ENCODE measurements at places on chromosomes 13 and 19.
A peak's percentile ranks its signal among the peaks of the same experiment; 100 is the strongest.

DNA sequence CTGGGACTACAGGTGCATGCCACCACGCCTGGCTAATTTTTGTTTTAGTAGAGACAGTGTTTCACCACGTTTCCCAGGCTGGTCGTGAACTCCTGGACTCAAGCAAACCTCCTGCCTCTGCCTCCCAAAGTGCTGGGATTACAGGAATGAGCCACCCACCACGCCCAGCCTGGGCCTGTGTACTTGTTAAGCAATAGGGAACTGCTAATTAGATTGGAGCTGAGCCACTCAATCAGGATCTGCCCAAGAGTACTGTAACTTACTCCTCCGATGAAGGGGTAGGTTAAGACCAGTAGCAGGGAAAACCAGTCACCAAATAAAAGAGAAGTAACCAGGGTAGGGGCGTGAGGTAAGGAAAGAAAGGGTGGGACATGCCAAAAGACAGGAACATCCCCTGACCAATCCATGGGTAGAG, 2.3 kb downstream of the DDX39A start:
- DNase-seq, result no peak

GRCh38 chr19:46471116-46471733, at the start of gene PNMA8A:
Gene PNMA8A, minus strand, starts transcription at chr19:46471563. Its CDS starts 528 bp downstream, at chr19:46471035.
- peak; percentile 72 for DNase-seq

DNA sequence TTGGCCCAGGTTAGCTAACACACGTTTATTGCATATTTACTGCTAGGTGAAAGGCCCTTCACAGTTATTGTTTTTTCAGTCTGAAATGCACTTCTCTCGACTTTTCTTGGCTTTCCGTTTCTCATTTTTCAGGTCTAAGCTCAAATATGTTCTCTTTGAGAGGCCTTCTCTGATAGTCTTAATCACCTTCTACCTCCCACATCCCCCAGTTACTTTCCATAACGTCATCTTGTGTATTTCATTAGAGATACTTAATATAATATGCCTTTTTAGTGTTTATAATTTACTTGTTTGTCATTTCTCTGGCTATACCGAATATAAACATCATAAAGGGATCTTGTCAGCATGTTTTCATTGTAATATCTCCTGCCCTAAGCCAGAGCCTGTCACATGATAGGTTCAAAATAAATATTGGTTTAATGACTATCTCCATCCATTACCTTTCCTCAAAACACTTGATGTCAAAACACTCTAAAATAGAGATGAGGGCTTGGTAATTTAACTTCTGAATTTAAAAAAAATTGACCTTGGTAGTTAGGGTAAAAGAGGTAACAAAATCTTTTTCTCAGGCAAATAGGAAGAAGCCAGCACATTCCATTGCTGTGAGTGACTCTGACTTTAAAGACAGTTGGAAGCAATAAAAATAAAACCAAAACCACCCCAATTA, 168.6 kb upstream of the RFC3 start:
- DNase-seq, result no peak

DNA sequence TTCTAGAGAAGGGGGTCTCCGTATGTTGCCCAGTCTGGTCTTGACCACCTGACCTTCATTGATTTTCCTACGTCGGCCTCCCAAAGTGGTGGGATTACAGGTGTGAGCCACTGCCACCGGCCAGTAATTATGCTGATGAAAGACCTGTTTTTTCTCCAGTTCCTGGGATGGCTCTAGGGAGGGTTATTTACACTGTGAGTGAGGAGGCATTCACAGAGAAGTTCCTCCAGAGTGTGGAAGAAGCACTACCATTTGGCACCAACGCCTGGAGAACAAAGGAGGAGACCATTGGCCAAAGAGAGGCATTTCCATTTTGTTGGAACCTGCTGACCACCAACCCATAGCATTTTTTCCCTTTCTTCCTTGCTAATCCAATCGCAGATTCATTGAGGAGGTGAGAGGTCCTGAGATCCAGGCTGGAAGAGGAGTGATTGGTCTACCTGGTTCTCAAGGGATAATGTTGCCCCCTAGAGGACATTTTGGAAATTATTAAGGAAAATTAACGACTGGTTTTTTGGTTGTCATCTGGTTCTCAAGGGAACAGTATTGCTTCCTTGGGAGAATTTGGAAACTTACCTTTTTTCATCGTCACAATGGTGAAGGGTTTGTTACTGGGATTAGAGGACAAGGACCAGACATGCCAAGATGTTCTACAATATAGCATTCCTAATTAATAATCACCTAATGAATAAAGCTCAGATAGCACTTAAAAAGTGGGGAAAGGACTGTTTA, 5.5 kb upstream of the SAE1 start:
- DNase-seq, result no peak

- DNase-seq, result no peak
These were observed 467.2 kb downstream of the ITGBL1 start for GRCh38 chr13:101919541-101920181.

GRCh38 chr19:7489609-7490044, 792 bp upstream of the PEX11G start:
- no peak for DNase-seq

DNA sequence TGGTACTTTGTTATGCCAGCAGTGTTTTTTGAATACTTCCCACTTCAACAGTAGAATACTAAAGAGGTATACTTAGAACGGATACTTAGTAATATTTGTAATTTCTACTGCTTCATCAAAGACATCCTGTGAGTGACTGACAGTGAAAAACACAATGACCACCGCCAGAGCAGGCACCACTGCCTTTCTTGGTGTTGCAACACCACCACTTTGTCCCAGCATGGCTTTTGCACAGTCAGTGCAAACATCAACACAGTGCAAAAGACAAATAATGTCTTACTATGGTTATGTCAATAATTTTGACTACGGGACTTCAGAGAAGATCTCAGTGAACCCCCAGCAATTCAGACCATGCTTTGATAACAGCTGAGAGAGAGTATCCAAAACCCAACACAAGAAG, 220.5 kb downstream of the RBM26 start:
- no peak for DNase-seq

GRCh38 chr13:107330484-107330883, 762.5 kb upstream of the ARGLU1 start:
- DNase-seq, result no peak

DNA sequence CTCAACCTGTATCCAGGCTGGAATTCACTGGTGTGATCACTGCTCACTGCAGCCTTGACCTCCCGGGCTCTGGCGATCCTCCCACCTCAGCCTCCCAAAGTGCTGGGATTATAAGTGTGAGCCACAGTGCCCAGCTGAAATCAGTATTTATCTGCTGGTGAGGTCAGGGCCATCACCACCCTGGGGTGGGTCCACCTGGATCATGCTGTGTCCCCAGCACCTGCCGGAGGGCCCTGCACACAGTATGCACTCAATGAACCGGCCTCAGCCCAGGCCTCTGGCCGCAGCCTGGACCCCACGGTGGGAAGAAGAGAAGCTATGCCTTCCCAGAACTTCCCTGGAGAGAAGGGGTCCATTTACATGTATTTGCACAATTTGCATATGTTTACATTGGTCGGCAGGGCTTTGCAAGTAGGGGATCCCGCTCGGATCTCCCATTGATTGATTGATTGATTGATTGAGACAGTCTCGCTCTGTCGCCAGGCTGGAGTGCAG, 2.6 kb upstream of the SLC5A5 start:
- DNase-seq, result no peak

DNA sequence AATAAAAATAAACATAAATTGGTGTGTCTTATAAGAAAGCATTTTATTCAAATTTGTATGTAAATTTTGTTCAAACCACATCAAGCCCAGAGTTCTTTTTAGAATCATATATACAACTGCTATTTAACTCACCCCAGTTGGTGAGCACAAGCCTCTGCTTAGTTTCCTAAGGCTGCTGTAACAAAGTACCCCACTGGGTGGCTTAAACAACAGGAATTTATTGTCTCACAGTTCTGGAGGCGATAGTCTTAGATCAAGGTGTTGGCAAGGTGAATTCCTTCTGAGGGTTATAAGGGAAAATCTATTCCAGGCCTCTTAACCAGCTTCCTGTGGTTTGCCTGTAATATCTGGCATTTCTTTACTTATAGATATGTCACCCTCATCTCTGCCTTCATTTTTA, 1133.5 kb downstream of the OLFM4 start:
- DNase-seq, result no peak

GRCh38 chr19:35715981-35716800, 1.6 kb upstream of the KMT2B start:
- no peak for DNase-seq

- no peak for DNase-seq
These were observed 104.6 kb upstream of the GJB6 start for GRCh38 chr13:20336761-20337160.

DNA sequence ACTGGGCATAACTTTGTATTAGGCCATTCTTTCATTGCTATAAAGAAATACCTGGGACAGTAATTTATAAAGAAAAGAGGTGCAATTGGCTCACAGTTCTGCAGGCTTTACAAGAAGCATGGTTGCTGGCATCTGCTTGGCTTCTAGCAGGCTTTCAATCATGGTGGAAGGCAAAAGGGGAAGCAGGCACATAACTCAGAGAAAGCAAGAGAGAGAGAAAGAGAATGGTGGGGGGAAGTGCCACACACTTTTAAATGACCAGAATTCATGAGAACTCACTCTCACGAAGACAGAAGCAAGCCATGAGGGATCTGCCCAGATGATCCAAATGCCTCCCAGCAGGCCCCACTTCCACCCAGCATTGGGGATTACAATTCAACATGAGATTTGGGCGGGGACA, 179.7 kb downstream of the SPRY2 start:
- no peak for DNase-seq

GRCh38 chr13:45082964-45083363, 37.3 kb upstream of the GTF2F2 start:
- no peak for DNase-seq

DNA sequence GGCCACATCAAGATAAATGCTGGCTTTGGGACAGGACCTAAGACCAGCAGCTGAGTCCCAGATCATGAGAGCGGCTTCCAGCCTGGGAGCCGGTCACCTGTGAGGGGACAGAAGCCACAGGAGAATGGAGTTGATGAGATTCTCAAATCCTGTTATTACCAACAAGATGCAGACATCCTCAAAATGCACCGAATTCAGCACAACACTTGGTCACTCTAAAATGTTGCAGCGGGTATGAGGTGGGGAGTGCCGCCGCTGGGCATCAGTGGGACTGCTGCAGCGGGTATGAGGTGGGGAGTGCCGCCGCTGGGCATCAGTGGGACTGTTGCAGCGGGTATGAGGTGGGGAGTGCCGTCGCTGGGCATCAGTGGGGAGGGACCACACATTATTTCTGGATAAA, 21.2 kb downstream of the RANBP3 start:
- no peak for DNase-seq

GRCh38 chr19:35462476-35462953, 14.5 kb downstream of the FFAR2 start:
- DNase-seq, result no peak

GRCh38 chr19:42480335-42481095, 37.8 kb upstream of the CXCL17 start:
- no peak for DNase-seq

- DNase-seq, result no peak
These were observed 4.3 kb downstream of the SOX1 start for GRCh38 chr13:112071102-112071722.

DNA sequence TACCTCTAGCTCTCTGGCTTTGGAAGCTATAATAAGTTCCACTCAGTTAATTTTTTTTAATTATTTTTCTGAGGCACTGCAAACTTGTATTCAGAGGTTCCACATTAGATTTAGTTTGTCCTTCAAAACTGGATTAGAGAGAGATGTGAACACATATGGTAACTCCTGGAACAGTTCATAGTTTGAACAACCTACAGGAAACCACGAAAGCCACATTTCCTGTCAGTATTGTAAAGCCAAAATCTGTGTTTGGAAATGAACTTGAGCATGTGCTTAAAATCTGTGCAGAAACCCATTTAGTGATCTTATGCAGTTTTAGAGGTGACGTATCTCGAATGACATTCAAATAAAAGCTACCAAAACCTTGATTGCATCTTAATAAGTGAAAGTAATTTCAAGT, 1952.0 kb downstream of the OLFM4 start:
- no peak for DNase-seq

DNA sequence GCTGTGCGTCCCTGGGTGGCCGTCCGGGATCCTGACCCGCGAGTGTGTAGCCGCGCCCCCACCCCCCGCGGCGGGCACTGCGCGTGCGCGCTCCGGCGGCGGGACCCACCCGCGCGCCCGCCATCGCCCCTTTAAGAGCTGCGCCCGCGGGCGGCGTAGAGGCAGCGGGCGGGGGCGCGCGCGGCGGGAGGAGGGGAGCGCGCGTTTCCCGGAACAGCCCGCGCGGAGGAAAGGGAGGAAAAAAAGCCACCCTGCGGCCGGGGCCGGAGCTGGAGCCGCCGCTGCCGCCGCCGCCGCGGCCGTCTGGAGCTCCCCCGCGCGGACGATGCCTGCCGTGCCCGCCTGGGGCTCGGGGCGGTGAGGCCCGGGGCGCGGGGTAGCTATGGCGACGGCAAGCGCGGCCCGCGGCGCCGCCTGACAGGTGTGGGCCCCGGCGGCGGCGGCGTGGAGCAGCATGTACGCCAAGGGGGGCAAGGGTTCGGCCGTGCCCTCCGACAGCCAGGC, at the start of gene SSBP4:
Gene SSBP4, plus strand, starts transcription at position 204 of the 504 bp plus-strand sequence. Its CDS starts 251 bp downstream, at position 455.
- DNase-seq, result peak; percentile 64

GRCh38 chr13:89568276-89568675, 1779.2 kb upstream of the MIR17HG start:
- DNase-seq, result no peak

GRCh38 chr19:41299755-41300089, 10.2 kb upstream of the CCDC97 start:
- DNase-seq, result no peak

DNA sequence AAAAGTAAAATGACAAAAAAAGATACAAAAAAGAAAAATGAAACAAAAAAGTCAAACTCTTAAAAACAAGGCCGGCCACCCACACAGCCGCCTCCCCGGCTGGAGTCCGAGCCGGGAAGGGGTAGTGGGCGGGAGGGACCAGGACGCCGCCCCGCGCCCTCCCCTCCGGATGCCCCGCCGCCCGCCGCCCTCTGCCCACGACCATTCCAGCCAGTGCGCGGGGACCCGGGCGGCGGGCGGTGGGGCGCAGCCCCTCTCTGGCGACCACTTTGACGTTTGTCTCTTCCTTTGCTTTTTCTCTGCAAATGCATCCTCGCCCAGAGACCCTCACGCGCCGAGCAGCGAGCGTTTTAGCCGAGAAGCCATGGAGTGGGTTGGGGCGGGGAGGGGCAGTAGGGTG, 28.6 kb downstream of the ZBTB7A start:
- no peak for DNase-seq

DNA sequence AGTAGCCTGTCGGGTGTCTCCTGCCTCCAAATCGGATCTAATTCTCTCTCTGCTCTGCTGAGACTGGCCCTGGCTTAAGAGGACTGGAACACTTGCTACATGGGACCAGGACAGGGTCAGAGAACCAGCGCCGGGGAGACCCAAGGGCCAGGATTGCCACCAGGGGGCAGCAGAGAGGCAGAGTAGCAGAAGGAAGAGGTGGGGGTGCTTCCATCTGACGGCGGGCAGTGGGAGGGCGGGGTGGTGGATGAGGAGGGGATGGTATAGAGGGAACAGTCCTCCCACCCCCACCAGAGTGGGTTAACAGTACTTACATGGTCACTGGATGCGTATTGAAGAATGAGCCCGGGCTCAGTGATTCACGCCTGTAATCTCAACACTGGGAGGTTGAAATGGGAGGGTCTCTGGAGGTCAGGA, 11.9 kb downstream of the SELENOW start:
- DNase-seq, result peak; percentile 55

- DNase-seq, result no peak
These were observed 27.4 kb downstream of the LRCH1 start for GRCh38 chr13:46580362-46580839.
